Muscle of back (tissue), 13 donors: ENCODE measurements at places on chromosomes 2 and 18. TPM values are rescaled to one million over a fixed set of nuclear protein-coding genes. Genes with fewer than 3 reads are reported as not detected.

The POTEI gene
- polyA plus RNA-seq, result 0.03 TPM

The ZFP36L2 gene
- 71.9 TPM for polyA plus RNA-seq

DNA sequence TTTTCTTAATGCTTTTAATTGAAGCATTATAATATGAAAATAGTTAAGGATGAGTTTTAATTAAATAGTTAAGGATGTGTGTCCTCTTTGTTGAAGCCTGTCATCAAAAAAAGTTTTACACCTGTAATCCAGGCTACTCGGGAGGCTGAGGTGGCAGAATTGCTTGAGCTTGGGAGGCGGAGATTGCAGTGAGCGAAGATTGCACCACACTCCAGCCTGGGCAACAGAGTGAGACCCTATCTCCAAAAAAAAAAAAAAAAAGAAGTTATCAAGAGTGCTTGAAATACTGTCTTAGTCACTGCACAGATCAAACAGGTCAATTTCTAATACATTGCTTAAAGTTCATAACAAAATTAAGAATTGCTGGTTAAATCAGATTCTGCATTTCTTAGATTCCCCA, 193.6 kb downstream of the CD226 start:
- no peak for DNase-seq

DNA sequence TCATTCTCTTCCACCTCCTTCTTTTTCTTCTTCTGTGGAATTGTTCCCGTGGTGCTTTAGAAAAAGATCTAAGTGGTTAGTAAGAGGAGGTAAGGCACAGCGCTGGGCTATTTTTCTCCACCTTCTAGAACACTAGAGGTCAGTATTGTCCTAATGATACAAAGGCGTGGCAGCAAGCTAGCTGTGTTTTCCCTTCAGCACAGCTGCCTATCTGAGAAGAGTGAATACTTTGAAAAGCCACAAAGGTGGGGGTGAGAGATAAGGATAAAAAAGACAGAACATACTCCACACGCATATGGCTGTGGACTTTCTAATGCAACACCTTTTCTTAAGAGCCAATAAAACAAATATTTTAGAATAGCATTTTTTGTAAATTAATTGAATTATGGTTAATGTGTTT, 2.1 kb downstream of the CNTNAP5 start:
- DNase-seq, result peak; percentile 30
